ENCODE measurements at places on chromosomes 16 and 17.

DNA sequence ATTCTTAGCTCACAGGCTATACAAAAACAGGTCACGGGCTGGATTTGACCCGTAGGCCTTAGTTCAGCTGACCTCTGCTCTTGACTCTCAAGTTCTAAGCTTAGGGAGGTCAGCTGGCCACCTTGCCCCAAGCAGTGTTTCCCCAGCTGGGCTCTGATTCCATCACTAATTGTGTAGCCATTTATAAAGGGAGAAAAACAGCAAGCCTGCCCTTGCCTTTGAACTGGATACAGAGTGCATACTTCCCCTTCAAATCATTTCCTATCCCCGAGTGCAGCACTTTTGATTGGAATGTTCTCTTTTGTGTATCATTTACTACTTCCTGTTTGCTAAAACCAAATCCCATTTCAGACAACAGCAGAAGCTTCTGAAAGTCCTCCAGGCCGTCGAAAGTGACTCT is 153.6 kb downstream of the KATNIP start:
- DNase-seq: no peak

DNA sequence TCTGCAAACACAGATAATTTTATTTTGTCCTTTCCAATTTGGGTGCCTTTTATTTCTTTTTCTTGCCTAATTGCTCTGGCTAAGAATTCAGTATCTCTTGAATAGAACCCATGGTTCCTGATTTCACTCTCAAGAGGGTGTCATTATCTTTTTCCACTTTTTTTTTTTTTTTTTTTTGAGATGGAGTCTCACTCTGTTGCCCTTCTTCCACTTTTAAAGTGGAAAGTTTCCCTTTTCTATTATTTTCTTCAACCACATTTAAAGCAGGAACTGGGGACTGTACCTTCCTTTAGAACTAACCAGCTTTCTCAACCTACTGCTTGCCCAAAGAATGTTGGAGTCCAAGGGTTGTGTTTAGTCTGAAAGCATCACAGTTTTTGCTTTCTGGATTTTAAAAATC is 31.1 kb downstream of the SLFN11 start:
- DNase-seq: no peak

DNA sequence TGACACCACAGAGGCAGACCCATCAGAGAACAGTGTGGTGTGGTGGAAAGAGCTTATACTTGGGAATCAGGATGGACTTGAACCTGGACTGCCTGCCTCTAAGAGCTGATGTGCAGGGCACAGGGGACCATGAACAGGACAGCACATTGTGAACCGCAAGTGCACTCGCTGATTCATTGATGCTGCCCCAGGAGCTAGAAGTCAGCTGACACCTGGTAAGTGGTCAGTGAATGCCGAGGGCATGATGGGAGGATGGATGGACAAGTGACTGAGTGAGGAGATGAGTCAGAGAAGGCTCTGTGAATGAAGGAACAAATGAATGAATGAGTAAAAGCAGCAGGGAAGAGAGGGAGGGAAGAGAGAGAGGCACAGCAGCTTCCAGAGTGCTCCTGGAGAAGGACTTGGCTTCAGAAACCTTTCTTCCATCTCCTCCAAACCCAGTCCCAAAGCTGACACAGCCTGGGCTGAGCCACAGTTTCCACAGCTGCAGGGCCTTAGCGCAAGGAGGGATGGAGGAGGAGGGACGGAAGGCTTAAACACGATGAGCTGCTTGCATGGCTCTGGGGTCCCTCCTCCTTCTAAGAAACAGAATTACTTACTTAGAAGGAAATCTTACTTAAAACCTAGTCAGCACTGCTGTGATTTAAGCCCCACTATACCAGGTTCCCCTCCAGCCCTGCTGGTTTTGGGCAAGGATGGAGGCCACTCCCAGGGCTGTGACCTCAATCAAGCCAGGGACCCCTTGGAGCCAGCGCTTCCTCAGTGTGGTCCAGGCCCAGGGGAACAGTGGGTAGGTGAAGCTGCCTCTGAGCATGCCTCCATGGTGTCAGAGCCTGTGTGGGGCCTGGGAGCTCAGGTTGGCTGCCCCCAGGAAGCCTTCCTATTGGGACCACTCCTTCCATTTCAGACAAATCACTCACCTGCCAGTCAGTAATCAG is 184.6 kb downstream of the TMEM132E start:
- peak; percentile 6 for DNase-seq

DNA sequence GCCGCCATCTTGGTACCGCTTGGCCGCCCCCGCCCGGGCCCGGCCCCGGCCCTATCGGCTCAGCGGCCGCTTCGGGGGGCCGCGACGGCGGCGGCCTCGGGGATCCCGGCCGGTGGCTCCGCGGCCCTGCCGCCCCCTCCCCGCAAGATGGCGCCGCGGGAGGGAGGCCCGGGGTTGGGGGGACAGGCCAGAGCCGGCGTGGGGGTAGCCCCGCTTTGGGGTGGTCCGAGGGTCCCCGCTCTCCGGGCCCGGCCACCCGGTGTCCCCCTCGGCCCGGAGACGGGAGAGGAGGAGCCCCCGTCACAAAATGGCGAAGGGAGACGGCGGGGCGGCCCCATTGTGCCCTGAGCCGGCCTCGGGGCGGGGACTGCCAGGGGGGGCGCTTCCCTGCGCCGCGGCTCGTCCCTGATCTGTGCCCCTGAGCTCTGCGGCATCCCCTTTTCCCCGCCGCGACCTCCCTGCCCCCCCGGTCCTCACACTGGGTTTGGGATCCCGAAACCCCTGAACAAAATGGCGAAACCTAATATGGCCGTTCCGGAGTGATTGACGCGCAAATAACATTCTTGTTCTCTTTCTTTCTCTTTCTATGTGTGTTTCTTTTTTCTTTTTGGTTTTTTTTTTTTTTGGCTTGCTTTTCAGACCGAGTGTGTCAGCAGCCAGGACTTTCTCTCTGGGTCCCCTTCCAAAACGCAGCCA is 986 bp downstream of the HAPSTR1 start:
- DNase-seq: no peak

DNA sequence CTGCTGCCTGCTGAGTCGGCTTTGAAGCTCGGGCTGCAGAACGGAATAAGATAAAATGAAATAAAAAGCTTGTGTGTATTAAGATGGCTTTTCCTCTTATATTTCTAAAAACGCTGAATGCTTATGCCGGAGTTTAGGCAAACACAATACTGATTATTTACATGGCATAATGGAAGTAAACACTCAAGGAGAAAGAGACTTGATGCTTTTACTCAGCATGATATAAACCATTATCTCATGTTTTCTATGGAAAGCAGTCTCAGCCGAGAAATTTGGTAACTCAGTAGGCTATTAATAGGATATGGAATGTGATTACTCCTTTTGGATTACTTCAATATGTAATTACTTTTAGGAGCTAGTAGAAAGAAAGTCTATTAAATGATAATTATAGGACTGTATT is 153.3 kb downstream of the CDH11 start:
- no peak for DNase-seq

DNA sequence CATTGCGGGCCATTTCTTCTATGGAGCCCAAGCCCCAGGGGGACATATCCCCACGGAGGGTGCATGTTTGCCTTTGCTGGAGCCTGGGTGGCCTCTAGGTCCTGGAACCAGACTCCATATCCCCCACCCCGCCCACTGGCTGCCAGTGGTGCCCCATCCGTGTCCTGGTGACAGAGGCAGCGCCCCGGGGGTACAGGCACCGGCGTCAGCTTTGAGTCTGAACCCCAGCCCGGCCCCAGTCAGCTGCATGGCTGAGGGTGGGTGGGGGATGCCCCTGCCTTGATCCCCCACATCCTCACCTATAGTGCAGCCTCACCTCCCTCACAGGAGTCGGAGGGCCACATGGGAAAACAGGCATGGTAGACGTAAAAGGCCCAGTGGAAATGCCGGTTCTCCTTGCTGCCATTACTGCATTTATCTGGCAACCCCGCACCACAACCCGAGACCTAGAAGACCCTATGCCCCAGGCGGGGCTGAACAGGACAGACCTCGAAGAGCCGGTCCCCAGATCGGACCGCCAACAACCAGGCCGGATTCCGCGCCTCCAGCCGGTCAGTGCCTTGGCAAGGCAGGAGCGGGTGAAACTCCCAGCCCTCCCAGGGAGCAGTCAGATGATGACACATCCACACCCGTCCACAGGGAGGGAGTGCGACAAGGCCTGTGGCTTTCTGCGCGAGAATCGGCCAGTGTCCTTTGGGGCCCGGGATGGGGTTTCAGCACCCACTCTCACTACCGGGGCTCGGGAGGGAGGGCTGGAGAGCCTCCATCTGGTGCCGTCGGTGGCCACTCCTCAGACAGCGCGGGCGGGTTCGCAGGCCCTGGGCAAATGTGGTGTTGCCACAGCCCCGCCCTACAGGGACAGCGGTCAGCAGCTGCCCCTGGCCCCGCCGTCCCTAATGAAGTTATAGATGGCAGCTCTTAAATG is 11.9 kb upstream of the SSTR5 start:
- DNase-seq: no peak

GRCh38 chr16:25895380-25895779 is 203.6 kb downstream of the HS3ST4 start:
- no peak for DNase-seq

- no peak for DNase-seq
Measured at GRCh38 chr17:31508288-31509094, 117.0 kb downstream of the RAB11FIP4 start.

GRCh38 chr16:89721546-89722391 is 432 bp downstream of the ZNF276 start:
- DNase-seq: peak; percentile 38

GRCh38 chr16:85360323-85361277 is 248.3 kb upstream of the CIBAR2 start:
- no peak for DNase-seq

GRCh38 chr16:1089822-1090619 is 6.0 kb downstream of the C1QTNF8 start:
- no peak for DNase-seq

- no peak for DNase-seq
Measured at GRCh38 chr16:4613636-4614570, 785 bp downstream of the UBALD1 start.

DNA sequence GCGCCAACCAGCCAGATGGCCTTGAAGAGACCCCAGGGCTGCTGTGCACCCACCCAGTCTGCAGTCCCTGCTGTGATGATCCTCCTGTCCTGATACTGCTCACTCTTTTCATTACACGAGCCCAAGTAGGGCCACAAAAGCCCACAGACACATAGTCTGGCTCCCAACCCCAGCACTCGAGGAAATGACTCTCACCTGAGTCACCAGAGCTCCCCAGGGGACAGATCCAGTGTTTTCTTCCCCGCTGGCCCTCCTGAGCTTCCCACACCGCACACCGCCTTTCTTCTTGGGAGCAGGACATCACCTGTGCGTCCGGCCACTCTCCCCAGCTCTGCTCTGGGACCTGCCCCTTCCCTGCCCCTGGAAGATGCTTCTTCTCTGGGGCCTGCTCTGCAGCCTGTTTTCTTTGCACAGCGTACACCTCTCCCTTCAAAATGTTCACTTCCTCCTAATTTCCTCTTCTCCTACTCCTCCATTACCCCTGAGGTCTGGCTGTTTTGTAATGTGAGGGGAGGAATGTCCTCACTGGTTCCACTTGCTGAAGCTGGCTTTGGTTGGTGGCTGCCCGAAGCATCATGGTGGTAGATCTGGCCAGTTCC is 2.0 kb upstream of the SCN4A start:
- no peak for DNase-seq

All from foreskin melanocyte (primary cell).